AG10803 (cell line): ENCODE measurements at places on chromosomes 12 and 14.
A peak's percentile ranks its signal among the peaks of the same experiment; 100 is the strongest.

DNA sequence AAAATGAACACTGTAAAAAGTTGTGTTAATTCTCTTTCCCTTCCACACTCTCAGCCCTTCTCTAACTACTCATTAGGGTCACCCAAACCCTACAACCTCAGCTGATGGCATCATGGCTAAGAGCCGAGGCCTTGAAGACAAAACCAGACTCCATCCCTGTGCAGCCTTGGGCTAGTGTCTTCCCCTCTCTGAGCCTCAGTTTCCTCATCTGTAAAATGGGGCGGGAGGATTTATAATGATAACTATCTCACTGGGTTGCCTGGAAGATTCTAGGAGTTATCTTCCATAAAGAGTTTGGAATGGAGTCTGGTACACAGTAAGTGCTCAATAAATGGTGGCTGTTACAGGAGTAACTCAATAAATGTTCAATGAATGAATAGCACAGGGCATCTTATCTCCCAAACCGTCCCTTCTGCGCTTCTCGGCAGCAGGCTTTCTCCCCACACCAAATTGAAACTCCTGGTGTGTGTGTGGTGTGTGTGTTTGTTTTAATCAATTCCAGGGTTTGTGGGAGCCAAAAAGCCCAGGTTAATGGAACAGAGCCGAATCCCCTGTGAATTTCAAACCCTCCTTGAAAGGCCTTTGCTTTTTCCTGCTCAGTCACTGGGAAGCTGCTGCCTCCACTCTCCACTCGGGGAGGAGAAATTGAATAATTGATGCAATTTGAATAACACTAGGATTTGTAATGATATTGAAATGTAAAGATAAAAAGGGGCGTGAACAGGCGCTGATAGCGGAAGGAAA lies 61.2 kb upstream of the FAM222A start:
- no peak for DNase-seq

GRCh38 chr14:34933301-34933700 lies 49.5 kb upstream of the SRP54 start:
- DNase-seq, result no peak

DNA sequence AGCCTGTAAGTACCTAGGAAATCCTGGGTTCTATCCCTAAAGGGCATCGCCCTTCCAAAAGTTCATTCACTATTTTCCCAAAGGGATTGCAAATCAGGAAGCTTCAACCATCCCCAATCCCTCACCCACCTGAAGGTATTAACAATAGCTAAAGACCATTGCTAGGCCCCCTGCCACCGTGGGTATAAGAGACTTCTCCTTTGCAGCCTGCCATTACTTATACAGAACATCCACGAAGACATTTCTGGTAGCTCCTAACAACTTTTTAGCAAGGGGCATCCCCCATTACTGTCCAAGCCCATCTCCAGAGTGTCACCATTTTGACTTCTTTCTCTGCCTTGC lies 384 bp upstream of the SMUG1 start:
- DNase-seq, result no peak

GRCh38 chr14:58677001-58677400 lies 39.2 kb downstream of the DACT1 start:
- no peak for DNase-seq

DNA sequence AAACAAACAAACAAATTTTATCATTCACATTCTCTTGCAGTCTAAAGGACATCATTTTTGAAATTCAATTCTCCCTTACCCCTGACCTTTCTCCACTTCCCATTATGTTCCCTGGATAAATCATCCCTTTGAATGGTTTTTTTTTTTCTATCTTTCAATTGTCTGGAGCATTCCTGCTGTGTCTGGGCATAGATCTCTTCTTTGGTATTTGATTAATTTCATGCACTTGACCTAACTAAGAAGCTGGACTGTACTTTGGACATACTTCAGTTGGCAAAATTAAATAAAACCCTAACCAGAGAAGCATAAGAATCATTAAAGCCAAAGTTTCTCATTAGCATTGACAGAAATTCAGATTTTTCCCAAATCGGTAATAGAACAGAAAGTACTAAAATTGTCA lies 163.6 kb upstream of the BMP4 start:
- DNase-seq, result no peak

GRCh38 chr12:12548713-12549112 lies 13.9 kb downstream of the DUSP16 start:
- no peak for DNase-seq

GRCh38 chr14:106875503-106875902 lies 1349.1 kb downstream of the TMEM121 start:
- no peak for DNase-seq

DNA sequence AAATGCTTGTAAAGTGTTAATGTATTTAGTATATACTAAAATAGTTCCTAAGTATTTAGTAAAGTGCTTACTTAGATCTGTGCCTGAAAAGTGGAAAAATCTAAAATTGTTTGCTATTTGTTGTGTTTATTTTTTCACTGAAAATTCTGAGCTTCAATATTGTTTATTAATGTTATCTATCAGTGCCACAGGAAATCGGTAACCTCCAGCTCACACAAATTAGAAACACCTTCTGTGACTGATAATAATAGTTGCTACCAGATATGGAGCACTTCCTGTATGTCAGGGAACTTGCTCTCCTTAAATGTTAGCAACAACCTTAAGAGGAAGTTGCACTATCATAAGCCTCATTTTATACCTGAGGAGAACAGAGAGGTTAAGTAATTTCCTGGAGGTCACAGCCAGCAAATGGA lies 723 bp upstream of the LRP10 start:
- DNase-seq, result no peak

GRCh38 chr12:56634242-56634836 lies 4.2 kb upstream of the BAZ2A start:
- DNase-seq, result no peak

DNA sequence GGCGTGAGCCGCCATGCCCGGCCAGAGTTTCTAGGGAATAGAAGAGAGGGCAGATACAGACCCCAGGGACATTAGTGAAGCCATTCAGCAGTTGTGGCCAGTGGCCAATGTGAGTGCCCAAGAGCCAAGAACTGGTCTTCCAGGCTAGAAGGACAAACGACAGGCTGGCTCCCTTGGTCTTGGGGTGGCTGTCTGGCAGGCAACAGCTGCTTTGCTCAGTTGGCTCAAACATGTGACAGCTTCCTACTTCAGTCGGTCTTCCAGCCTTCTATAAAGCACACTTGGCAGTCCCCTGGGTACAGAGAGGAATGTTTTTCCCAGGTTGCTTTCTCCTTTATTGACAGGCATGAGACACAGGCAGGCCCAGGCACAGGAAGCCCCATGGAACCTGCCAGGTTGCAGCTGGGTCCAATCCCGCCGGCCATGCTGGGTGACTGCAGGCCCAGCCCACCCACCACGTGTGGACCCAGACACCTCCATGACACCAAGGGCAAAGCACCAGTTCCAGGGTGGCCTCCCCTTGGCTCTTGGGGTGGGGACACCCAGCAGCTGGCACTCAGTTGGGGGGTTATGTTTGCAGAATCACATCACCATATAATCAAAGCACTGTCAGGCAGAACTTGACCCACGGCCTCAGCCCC lies 15.4 kb downstream of the CHGA start:
- no peak for DNase-seq

DNA sequence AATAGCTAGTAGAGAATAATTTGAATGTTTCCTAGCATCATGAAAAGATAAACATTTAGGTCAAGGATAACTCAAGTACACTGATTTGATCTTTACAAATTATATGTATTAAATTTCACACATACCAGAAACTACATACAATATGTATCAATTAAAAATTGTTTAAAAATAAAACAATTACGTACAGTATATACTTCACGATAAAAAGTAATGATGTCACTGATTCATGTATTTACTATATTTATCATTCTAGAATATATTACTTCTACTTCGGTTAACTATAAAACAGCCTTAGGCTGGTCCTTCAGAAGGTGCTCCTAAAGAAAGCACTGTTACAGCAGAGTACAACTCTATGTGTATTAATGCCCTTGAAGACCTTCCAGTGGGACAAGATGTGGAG lies 11.5 kb downstream of the RBM23 start:
- no peak for DNase-seq

- DNase-seq, result peak; percentile 74
Measured at GRCh38 chr14:105473677-105474482, 741 bp upstream of the CRIP2 start.

- DNase-seq, result no peak
Measured at GRCh38 chr14:39185256-39186049, 10.4 kb downstream of the PNN start.

DNA sequence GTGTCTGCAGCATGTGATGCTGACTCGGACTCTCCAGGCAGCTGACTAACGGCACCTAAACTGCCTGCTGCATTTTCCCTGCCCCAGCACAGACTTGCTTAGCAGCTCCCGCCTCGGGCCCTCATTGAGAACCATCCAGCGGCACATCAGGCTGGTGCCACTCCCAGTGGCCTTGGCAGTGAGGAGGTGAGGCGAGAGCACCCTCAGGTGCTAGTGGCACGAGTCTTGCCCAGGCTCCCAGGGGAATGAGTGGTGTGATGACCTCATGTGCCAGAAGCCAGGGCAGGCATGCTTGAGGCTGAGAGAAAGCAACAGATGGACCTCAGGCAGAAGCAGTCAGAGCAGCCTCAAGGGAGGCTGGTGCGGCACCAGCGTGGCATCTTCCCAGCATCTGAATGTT lies 60.2 kb downstream of the PRKCH start:
- DNase-seq, result no peak

DNA sequence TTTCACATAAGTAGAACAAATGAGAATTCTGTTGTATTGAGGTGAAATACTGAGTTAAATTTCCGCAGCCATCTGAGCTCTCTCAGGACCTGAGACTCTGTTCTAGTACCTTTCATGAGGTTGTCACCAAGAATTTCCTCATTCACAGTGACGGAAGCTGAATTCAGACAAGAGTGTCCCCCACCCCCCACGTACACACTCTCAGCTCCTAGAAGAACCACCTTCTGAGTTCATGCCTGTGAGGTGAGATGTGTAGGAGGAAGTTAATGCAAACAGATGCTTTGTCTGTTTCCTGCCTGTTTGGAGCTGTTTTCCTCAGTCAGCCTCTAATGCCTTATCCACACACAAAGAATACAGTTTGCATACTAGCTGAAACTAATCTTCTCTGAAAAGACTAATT lies 18.2 kb downstream of the BICDL1 start:
- DNase-seq, result no peak

DNA sequence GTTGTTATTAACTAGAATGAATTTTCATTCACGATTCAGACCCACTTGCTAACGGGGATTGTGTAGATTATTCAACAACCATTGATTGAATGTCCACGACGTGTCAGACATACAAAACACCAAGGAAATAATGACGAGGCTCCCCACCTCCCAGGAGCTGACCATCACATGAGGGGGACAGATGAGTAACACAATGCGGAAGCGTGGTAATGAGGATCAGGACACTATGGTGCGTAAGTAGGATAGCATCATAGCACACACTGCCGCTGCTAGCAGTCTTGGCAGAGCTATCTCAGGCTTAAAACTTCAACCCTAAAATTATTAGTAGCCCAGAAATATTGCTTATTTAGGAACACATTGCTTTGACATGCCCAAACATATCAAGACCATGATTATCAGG lies 265.8 kb downstream of the EGLN3 start:
- no peak for DNase-seq

DNA sequence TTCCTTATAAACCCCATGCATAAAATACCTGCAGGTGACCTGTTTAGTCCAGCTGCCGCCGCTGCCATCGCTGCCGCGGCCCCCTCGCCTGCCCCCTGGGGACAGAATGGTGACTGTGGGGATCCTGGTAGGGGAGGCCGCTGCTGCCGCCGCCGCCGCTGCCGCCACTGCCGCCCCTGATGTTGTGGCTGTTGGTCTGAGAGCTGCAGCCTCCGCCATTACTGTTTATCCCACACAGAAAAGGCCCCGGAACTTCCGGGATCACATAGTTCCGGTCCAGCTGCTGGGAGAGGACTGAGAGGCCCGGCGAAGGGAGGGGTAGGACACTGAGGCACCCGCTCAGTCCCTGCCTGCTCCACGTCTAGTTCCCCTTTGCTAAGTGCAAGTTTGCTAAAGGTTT lies 244.9 kb downstream of the C12orf50 start:
- DNase-seq, result no peak

- DNase-seq, result no peak
Measured at GRCh38 chr12:124561231-124561630, 6.2 kb downstream of the NCOR2 start.
